ENCODE measurements at places on chromosomes 2 and 18.

GRCh38 chr18:37042381-37042780, 213.5 kb downstream of the KIAA1328 start:
- no peak for DNase-seq

GRCh38 chr18:44539926-44540325, 140.8 kb upstream of the SETBP1 start:
- DNase-seq = no peak

- no peak for DNase-seq
Observed at GRCh38 chr2:105915005-105915558, 170.4 kb downstream of the NCK2 start.

DNA sequence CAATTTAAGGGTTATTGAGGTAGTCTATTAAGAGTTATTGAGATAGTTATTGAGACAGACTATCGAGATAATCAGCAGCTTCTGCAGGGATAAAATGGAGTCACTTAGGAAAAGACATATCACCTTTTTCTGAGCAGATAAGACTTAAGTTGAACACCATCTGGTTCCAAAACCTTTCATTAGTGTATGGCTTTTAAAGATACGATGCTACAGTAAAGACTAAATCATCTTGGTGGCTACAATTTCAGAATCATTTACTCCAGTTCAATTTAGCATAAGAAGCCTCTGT, 68.6 kb upstream of the DNAJC10 start:
- DNase-seq = no peak

DNA sequence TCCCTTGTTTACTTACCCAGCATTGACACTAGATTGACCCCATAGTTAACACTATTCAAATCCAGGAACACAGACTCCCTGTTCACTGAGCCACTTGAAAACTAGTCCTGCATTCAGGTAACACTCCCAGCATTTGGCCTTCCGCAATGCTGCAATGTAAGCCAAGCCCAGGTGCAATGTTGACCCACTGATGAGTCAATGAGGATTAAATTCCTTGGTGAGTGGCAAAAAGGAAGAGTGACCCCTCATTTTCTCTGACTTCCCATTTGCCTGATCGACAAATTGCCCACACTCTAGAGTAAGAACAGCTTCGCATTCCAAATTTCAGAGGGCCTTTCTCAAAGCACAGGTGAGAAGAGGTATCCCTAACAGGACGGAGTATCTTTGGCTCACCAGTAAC, 251.9 kb downstream of the FBXO15 start:
- no peak for DNase-seq

DNA sequence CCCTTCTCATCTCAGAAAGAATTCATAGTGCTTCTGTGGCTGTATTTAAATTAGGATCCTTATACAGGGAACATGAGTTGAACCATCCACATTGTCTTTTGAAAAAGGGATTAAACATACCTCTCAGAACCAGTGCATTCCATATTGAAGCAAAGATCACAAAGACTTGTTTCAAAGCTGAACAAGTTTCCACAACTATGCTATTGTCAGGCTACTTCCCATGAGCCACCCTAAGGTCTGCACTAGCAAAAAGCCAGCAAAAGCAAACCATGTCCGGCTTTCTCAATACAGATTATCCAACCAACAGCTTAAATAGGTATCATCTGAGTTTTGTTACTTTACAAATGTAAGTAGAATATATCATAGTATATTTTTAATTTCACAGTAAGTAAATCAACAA, 78.1 kb downstream of the SCG2 start:
- no peak for DNase-seq

DNA sequence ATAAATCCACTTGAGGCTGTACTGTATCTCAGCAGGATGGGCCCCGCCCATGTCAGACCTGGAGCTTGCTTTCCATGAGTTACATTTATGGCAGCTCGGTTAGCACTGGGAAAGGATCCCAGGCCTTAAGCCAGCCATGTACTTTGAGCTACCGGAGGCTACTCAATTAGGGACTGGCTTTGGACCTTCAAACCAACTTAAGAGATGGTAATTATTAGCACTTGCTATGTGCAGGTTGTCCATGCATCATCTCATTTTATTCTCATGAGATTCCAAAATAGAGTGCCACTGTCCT, 64.4 kb downstream of the ACTR2 start:
- DNase-seq = no peak

DNA sequence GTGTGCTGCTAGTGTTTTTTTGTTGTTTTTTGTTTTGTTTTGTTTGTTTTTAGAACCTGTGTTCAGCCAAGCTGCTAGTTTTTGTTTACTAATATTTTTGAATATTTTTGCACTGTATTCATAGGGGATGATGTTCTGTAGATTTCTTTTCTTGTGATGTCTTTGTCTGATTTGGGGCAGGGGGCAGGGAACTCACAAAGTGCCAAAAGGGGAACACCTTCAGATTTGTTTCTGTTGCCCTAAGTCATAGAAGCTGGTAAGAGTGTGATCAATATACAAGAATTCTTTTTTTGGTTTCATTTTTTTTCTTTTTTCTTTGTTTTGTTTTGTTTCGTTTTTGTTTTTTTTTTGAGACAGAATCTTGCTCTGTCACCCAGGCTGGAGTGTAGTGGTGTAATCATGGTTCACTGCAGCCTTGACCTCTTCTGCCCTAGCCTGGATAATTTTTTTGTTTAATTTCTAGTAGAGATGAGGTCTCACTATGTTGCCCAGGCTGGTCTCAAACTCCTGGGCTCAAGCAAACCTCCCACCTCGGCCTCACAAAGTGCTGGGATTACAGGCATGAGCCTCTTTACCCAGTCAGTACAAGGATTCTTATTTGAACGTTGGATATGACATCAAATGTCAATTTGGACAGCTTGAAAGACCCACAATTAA, 30.7 kb downstream of the TCF23 start:
- no peak for DNase-seq

DNA sequence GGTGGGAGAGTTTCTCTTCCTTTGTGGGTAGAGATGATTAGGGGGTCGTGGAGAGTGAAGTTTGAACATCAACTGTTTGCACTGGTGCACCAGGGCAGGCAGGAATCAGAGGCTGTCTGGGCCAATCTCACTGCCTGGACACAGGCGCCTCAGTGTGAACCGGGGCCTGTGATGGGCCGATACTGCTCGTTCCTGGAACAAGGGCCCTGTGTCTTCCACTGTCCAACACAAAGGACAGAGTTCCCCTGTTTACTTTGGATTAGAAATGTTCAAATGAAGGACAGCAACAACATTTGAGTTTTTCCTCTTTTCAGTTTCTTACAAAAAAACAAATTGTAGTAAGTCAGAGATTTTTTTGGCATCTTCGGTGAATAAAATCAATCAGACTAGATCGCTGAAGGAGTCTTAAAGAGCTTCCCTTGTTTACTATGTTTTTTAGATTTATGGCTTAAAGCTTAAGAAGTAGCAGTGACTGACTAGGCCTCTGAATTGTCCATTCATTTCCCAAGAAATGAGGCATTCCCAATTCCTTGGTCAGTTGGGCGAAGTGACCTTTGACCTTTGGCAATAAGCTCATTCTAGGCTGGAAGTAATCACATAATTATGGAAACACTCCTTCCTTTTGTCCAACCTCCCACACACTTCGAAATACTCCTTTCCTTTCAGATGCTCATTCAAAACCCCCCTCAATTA, 11.6 kb upstream of the TGFA start:
- DNase-seq = no peak

DNA sequence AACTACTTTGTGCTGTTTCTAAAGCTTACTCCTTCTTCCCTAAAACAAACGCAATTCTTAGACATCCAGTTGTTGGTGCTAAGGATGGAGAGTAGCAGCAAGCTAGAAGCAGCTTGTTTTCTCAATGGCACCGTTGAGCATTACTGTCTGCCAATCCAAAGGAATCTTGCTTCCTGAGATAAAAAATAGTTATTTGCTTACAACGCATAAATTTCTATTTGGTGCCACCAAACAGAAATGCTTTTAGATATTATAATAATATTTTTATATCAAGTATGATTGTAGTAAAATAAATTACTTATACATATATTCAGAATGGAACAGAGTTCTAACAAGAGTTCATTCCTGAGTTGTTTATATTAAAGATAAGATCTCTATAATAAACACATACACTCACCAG, 434.7 kb downstream of the CPS1 start:
- DNase-seq = no peak

DNA sequence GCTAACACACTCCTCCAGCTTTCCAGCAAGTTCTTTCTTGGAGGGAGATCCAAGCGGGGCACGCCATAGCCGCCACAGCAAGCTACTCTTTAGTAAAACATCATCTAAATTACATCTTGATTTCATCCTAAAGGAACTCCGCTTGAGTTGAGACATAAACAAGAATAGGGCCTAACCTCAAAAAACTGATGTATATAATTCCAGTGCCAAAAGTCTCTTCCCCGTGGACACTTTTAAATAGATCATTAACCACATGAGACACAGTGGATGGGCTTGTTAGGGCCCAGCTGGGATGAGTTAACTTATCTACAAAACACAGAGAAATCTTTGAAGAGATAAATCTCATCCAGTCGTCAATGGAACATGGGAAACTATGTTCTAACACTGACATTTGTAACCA, 20.8 kb upstream of the MLPH start:
- DNase-seq = no peak

DNA sequence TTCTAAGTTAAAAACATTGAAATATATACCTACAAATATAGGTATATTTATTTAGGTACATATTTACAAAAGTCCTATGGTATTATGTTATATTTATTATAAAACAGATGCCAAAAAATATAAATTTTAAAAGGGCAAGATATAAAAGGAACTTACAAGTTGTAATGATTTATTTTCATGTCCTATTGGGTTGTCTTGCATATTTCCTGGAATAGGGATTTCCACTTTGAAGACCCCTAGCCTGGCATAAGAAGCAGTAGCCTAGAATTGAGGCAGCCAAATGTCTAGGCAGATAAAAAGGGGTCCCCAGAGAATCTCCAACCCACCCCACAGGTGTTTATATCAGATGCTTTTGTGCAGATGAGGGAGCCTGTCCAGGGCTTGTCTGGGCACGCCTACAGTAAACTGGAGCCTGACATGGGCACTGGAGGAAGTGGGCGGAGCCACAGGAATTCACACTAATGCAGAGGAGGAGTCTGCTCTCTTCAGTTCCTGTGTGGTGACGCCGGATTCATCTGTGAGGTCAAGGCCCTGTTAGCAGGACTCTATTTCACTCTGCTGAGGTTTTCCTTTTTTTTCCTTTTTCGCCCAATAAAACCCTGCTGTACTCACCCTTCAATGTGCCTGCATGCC, 1088.9 kb upstream of the PIK3C3 start:
- no peak for DNase-seq

GRCh38 chr2:235191486-235191885, 239.7 kb downstream of the SH3BP4 start:
- no peak for DNase-seq

DNA sequence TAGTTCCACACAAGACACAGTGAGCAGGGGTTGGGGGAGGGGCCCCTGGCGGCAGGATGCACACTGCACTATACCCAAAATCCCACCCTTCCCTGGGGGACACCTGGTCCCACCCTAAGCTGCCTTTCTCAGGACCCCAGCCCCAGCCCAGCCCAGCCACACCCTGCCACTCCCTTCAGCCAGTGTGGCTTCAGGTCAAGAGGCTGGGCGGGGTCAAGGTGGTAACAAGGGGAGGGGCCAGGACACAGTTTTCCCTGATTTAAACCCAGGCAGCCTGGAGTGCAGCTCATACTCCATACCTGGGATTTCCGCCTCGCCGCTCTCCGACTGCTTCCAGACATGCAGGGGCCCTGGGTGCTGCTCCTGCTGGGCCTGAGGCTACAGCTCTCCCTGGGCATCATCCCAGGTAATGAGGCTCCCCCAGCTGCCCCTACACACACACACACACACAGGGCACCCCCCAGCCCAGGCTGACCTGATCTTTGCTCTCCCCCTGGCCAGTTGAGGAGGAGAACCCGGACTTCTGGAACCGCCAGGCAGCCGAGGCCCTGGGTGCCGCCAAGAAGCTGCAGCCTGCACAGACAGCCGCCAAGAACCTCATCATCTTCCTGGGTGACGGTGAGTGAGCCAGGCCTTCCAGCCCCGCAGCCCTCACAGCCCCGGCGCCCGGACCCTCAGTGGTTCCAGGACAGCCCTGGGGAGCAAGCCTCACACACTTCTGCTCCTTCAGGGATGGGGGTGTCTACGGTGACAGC, at the start of gene ALPG:
ALPG (plus strand) TSS at position 289 of the 755 bp plus-strand sequence; CDS start at position 340, 51 bp downstream.
- DNase-seq = no peak

GRCh38 chr2:65357095-65357958, 75.1 kb downstream of the SPRED2 start:
- DNase-seq = no peak

- DNase-seq = no peak
Observed at GRCh38 chr2:128452536-128453530, 134.2 kb upstream of the HS6ST1 start.

- DNase-seq = no peak
Observed at GRCh38 chr2:27893006-27893405, 2.5 kb downstream of the BABAM2 start.

GRCh38 chr2:204545861-204546735, 823 bp downstream of the PARD3B start:
- DNase-seq = no peak

GRCh38 chr2:38016219-38016618, 59.7 kb downstream of the CYP1B1 start:
- no peak for DNase-seq
